Kidney (tissue), 22 donors: ENCODE measurements at places on chromosomes 6 and 20. TPM values are rescaled to one million over a fixed set of nuclear protein-coding genes. Genes with fewer than 3 reads are reported as not detected.

RAET1L gene
- total RNA-seq, result 3.3 TPM

ZNF391 gene
- total RNA-seq, result 5.4 TPM

TDRD6 gene
- 0.47 TPM for total RNA-seq

TAP1 gene
- 45.4 TPM for total RNA-seq

PAX1 gene
- total RNA-seq, result not detected

DNA sequence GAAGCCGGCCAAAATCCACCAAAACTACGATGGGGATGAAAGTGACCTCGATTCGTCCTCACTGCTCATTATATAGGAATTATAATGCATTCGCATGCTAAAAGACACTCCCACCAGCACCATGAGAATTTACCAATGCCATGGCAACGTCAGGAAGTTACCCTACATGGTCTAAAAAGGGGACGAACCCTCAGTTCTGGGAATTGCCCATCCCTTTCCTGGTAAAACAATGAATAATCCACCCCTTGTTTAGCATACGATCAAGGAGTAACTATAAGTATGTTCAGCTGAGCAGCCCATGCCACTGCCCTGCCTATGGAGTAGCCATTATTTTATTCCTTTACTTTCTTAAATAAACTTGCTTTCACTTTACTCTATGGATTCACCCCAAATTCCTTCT, 20.1 kb upstream of the FAM110A start:
- no peak for DNase-seq

DNA sequence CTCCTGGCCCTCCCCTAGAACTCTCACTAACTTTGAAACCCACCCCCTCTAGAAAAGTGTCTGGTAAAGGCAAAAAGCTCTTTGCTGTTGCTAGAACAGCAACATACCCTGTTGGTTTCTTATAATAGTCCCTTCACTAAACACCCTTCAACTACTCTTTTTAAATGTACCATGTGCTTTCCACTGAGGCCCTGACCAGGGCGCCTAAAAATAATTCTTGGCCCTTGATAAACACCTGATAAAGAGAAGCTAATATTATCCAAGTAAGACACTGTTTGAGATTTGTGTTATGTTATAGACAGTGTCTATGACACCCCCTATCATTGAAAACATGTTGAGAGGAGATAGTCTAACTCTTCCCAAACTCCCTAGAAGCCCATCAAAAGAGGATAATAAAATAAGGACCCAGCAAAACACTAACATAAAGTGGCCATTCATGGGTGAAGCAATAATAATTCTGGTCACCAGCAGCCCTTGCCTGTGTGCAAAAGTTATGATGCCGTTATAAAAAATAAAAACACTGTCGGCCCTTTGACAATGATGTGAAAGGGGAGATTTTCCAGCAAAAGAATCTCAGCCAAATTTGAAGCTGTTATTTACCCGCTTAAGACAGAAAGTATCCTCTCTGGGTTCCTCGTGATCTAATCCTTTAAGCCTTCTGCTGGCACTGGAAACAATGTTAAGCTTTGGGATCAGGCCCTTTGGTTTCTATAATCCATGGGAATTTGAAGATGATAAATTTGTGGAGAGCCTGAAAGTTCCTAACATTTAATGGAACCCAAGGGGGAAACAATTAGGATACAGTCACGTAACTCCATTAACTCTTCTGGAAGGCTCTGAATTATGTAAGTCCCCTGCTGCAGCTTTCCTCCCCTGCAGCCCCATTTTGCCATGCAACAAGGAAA, 122.6 kb upstream of the PLCB4 start:
- no peak for DNase-seq

DNA sequence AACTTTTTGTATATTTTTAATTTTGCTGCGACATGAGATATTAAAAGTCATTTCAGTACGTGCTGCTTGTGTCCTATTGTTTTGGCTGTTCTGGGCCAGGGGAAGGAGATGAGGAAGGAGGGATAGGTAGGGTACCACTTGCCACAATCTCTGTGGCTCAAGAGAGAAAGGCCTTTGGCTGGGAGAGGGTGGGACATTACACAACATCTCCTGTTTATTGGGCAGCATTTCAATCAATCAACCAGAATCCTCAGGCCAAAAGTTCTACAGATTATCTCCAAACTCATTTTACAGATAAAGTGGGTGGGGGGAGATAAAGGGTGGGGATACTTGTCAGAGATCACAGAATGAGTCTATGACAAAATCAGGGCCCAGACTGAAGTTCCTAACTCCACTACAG, 6.9 kb upstream of the CCM2L start:
- DNase-seq, result no peak

DNA sequence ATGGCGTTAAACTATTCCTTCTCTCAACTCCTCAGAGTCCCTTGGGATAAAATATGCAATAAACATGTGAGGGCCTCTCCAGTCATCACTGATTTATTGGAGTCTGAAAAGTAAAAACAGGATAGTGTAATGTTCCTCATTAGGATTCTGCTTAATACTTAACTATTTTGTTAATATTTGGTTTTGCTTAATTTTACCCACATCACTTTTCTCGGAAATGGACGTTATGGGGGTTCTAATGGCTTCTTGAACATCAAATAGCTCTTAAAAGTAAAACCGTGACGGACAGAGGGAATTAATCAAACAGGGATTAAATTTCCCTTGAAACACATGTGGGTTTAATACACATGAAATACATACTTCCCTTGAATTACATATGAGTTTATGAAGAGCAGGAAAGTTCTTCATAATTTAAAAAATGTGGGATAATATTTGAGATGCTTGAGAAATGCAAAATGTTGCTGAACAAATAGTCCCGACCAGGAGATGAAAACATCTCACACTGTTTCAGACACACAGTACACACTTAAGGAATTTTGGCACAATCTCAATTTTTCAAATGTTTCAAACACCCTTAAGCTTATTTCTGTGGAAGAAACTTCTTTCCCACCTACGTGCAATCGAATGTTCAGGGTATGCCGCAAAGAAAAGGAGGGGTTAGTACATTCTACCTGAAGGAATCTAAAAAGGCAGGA, 38.4 kb upstream of the EIF2S2 start:
- DNase-seq, result no peak

DNA sequence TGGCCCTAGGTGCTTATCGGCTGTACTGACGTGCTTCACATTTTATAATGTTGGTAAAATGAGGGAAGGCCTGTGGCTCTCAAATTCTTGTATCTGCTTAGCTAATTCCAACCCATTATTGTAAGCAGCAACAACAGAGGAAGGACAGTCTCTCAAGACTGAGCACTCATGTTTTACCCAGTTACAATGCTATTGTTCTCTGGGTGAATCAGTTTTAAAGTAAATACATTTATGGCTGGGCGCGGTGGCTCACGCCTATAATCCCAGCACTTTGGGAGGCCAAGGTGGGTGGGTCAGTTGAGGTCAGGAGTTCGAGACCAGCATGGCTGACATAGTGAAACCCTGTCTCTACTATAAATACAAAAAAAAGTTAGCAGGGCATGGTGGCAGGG, 194.6 kb downstream of the PRKN start:
- DNase-seq, result no peak

DNA sequence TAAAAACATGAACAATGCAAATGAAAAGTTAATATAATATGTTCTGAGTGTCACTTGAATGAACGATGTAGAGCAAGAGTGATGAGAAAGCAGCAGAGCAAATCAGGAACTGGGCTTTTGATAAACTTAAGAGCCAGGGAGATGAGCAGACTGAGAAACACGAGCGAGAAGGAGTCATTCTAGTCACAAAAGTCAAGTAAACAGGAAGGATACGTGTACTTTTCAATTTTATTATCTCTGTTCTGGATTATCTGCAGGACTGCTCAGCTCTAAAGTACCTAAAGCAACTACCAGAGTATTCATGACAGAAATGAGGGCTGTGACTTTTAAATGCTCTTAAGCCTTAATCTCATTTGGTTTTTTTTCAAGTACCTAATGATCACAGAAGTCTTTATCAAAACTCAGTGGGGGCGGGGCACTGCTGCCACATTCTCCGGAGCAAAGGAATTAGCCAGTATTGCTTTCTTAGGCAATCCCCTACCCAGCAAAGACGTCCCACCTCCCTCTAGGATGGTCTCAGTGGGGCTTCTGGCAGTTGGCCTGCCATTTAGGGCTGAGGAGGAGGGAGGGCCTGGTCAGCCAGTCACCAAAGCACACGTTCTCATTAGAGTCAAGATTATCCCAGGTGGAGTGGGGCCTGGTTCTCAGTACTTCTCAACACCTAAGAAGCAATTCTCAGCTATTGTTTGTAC, 8.6 kb downstream of the MAN1A1 start:
- no peak for DNase-seq

DNA sequence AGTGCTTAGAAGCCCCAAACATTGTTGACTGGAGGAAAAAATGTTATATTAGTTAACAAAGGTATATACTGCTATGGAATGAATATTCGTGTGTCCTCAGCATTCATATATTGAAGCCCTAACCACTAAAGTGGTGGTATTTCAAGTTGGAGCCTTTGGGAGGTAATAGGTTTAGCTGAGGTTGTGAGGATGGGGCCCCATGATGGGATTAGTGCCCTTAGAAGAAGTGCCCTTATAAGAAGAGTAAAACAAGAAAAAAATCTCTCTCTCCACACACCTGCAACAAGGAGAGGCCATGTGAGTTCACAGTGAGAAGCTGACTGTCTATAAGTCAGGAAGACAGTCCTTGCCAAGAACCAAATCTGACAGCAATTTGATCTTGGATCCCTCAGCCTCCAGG, 761.7 kb upstream of the FLRT3 start:
- DNase-seq, result no peak

- DNase-seq, result no peak
Observed at GRCh38 chr6:39062014-39062740, 13.6 kb downstream of the GLP1R start.

GRCh38 chr6:164628302-164628931, 681.0 kb downstream of the C6orf118 start:
- no peak for DNase-seq

DNA sequence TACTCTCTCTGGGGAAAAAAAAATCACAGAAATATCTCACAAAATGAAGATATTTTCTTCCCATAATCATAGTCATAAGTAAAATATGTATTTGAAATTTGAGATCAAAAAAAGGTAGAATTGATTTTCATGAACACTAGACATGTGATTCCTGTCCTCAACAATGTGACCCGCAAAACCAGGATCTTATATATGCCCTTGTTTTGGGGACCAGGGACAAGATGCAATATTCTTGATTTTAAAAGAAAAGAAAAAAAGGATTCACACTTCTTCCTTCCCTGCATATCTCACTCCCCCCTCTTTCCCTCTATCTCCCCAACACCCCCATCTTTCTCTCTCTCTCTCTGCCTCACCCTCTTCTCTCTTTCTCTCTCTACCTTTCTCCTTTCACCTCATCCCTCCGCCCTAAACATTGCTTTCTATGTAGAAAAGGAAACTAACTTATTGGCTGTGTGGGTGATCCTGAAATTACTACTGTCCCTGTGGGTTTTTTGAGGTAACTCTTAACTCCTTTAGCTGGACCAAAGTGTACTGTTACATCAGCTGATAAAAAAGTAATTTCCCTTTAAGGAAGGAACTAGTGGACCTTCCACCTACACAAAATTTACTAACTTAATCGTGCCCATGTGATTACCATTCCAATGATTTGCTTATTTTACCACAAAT, 85.6 kb downstream of the AIG1 start:
- no peak for DNase-seq

- DNase-seq, result no peak
Observed at GRCh38 chr6:3527651-3527977, 70.8 kb upstream of the SLC22A23 start.

GRCh38 chr6:166418691-166419143, 36.0 kb upstream of the MPC1 start:
- DNase-seq, result no peak

GRCh38 chr6:32147401-32148132, 4.2 kb downstream of the PRRT1 start:
- no peak for DNase-seq

DNA sequence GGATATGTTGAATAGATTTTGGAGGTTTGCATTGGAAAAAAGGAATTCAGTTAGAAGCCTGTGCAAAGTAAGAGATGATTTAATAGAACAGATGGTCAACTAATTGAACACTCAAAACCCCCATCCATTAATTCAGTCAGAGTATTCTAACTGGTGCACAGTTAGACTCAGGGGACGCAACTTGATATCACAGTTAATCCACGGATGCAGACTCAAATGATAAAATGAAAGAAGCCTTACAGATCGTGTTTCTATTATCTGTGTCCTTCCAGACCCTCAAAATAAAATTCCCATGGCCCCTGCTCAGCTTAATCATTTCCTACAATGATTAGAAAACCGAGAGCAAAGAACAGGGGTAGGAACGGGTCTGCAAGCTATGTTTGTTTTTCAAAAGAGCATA, 45.4 kb upstream of the DTNBP1 start:
- no peak for DNase-seq

DNA sequence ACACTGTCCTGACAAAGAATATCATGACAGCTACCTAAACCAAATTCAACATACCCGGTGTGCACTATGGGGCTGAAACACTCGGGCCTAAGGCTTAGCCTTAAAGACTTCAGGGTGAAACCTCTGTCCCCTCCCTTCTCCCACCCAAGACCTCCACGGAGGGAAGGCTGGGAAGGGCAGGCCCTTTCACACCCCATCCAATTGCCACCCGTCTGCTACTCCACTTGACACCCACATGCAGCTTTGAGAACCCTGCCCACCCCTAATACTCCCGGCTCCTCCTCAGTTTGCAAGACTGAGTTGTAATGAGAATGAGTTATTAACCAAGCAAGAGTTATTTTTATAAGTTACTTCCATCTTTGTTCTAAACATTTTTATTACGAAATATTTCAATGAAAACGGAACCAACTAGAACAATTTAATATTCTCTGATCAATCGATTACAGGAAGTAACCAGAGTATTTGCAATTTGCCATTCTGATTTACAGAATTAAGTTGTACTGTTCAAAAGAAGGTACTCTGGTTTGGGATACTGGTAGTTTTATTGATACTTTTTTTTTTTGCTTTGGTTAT, 3.7 kb downstream of the TAF4 start:
- no peak for DNase-seq

DNA sequence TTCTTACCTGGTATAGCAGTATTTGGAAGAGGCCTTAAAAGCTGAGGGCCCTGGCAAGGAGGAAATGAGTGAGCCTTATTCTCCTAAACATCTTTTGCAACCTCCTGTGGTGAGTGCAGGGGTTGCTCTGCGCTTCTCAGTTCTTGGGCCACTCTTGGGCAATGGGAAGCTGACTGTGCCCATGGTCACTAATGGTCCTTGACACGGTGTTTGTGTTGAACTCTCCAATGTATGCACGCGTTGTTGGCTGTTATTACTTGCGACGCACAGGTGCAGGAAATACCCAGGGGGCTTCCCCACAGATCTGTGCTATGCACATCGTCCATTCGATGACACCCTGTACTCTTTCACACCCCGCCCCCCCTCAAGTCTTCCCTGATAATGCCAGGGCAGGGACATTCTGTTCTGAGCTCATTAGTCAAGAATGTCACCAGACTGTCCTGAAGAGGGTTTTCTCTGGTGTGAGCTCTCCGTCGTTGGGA, 79.7 kb downstream of the EDN1 start:
- DNase-seq, result no peak
